ENCODE measurements at places on chromosomes 3 and 15.
A peak's percentile ranks its signal among the peaks of the same experiment; 100 is the strongest.

GRCh38 chr3:69385723-69386555 lies at the start of gene FRMD4B:
FRMD4B (minus strand) TSS chr3:69386088; CDS start chr3:69385989, 99 bp downstream.
- no peak for DNase-seq

DNA sequence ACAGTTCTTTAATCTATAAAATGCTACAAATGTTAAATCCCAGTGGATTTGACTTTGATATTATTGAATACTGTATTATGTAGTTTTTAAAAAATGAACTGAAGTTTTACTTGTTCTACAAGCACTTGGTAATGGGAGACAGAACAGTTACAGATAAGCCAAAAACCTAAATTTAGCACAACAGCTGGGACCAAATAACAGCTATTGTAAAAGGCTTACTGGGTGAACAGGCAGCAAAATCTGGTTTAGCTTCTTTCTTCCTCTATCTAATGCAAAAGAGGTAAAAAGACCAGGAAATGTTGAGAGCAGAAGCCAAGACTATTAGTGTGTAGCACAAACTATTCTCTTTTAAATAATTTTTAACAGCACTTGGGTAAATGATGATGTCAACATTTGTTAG lies 1.6 kb upstream of the ATOSA start:
- DNase-seq: no peak

DNA sequence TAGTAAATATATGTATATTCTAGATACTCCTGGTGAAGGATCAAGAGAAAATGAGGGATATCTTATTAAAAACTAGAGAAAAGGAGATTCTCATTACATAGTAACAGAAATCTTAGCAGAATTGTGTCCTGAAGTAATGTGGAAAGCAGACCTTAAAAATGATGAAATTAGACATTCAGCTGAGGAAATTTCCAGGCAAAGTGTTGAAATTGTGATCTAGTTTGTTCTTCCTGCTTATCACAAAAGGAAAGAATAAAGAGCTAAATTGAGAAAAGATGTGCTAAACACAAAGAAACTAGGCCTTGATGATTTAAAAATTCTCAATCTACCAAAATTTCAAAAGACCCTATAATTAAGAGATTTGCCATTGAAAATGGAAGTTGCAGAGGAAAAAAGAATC lies 362.6 kb upstream of the PLSCR5 start:
- DNase-seq: no peak

- DNase-seq: no peak
Measured at GRCh38 chr3:24320601-24321000, 174.0 kb downstream of the THRB start.

GRCh38 chr15:90219421-90220141 lies 14.2 kb downstream of the CIB1 start:
- peak; percentile 40 for DNase-seq

DNA sequence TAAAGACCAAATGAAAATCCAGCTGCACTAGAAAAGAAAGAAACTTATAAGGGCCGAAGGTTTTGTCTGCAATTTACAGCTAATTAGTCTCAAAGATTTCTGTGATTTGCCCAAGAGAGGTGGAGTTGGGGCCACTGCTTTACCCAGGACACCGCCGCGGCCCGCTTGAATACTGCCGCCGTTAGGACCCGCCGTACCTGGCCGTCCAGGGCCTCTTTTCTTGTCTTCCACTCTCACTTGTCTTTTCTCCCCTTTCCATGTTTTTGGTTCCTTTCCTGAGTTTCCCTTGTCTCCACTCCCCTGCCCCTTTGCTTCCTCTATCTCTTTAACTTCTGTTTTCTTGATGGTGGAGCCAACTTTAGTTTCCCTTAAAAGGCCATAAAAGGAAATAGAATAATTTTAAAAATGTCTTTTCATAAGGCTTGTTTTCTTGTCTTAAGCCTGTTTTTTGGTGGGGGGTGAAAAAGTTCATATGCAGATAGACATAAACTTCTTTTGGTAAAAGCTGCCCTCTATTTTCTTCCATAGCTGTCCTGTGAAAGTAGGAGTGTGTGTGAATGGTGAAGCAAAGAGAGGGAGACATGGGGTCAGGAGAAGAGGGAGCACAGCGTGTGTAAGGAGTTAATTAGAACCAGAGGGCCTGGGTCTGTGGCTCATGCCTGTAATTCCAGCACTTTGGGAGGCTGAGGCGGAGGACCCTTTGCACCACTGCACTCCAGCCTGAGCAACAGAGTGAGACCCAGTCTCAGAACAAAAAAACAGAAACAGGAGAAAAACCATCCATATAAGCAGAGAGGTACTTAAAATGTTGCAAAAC lies 16.0 kb upstream of the CCNL1 start:
- DNase-seq: no peak

DNA sequence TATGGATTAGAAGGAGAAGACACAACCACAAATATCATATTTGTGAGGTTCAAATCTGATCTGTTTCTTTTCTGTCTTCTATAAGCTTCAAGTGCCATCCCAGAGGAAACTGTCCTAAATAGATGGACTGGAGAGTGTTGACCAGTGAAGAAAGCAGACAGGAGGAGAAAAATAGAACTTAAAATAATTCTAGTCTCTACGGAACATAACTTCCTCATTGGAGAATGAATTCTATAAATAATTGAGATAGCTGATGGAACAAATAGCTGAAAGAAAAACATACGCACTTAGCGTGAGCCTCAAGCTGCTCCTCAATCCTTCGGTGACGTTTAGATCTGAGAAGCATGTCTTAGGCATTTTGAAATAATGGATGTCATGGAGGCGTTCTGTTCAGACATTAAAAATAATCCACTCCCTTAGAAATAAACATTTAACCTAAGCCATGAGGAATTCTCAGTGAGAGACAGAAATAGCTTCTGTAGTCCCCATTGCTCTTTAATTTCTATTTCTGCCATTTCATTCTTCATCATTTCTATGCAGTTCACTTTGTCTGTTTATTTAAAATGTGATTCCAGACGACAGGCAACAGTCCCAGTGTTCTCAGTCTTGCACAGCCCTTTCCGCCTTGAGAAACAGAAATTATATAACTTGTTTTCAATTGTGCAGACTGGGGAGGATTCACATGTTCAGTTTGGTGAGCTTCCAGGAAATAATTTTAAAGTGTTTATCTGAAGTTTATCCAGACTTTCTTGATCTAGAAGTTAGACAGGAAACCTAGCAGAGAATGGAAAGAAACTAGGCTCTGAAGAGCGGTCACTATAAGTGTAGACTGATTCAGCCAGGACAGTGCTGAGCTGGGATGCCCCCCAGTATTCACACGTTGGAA lies 97.3 kb downstream of the NR1D2 start:
- no peak for DNase-seq

- no peak for DNase-seq
Measured at GRCh38 chr15:79113831-79114230, 23.3 kb upstream of the RASGRF1 start.

DNA sequence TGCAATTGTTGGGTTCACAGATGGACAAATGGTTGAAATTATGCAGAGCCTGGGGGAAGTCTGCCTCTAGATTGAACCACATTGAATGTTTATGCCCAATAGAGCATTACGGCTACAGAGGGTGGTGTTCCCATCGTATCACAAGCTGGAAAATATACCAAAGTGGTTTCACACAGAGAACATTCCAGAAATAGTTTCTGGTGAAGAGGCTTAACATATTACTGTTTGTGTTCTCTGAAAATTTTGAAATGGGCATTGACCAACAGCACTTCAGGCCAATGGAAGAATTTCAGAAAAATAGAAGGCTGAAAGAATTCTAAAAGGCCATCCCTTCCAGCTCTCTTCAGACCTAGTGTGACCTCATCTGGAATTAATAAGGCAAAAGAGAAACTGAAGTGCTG lies 203.9 kb downstream of the NEK10 start:
- DNase-seq: no peak

DNA sequence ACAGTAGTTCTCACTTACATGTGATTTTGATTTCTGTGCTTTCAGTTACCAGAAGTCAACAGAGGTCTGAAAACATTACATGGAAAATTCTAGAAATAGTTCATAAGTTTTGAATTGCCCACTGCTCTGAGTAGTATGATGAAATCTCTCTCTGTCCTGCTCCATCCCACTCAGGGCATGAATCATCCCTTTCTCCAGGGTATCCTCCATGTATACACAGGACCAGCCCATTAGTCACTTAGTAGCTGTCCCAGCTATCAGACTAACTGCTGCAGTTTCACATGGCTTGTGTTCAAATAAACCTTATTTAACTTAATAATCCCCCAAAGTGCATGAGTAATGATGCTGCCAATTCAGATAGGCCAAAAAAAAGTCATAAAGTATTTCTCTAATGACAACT lies 38.6 kb downstream of the EPHA3 start:
- no peak for DNase-seq

- DNase-seq: peak; percentile 30
Measured at GRCh38 chr15:98421419-98422129, 226.8 kb upstream of the IGF1R start.

GRCh38 chr3:130901463-130902204 lies 7.8 kb downstream of the ATP2C1 start:
- no peak for DNase-seq

DNA sequence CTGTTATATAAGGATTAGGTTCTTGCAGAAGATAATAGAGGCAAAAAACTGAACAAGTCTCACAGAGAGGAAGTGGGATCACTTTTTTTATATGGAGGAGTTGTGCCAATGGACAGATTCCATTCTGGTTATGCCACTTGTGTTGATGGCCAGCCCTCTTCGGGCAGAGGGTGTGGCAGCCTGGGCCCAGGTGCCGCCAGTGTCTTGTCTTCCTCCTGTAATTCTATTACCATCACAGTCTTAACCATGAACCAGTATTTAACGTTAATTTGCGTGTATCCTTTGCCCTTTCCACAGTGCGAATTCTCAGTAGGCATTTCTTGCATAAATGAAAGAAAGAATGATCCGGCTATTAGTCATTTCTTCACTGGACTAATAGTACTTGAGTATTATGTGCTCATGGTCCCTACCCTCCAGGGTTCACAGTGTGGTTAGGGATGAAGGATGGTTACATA lies 7.0 kb upstream of the USP4 start:
- no peak for DNase-seq

DNA sequence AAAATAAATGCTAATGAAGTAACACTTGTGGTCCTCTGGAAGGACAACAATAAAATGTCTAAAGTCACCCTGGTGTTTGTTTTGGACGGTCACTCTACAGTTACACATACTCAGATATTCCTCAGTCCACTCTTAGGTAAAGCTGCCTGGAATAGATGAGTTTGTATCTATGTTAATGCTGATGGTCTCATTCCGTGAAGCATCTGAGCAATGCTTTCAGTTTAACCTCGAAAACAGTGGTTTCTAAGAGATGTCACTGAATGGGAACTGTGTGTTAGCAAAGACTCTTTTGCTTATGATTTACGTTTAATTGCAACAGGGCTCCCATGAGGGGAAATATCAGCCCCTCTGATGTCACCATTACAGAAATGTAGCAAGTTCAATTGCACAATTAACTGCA lies 49.1 kb downstream of the FBN1 start:
- no peak for DNase-seq

- no peak for DNase-seq
Measured at GRCh38 chr3:1960506-1960905, 138.2 kb upstream of the CNTN4 start.

- DNase-seq: peak; percentile 31
Measured at GRCh38 chr3:161273589-161274218, 52.6 kb downstream of the NMD3 start.

GRCh38 chr3:110420158-110420641 lies 651.4 kb upstream of the NECTIN3 start:
- no peak for DNase-seq

DNA sequence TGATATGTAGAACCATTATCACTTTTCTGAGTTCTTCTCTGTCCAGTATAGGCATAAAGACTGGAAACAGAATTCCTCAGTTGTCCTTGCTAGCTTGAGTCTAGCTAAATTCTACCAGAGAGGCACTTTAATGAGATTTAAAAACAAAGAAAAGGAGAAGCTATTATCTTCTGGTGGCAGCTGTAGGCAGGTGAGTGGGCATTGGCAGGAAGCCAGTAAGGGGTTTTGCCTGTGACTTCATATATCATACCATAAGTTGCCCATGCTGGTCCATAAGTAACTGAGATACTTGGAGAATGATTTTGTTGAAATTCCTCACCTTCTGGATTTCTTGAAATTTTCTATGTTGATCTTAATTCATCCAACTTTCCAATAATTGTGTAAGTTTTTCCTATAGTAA lies 402.3 kb upstream of the TGFBR2 start:
- DNase-seq: no peak

GRCh38 chr3:125200731-125201139 lies 11.8 kb downstream of the SLC12A8 start:
- no peak for DNase-seq

GRCh38 chr3:42189736-42190135 lies 76.2 kb downstream of the CCK start:
- DNase-seq: no peak

GRCh38 chr15:35755237-35755802 lies 209.4 kb upstream of the DPH6 start:
- DNase-seq: no peak

DNA sequence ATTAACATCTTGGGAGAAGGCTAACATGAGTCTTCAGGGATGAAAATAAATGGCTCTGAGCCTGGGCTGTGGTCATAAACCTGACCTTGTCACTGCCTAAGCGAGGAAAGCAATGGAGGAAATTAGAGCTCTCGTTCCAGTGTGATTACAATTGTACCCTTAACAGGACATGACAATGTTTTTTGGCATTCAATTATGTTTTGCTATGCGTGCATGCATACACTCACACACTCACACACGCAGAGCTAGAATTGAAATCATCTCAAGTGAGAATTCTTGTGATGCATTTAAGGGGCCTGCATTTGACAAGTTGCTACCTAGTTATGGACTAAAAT lies 24.1 kb downstream of the ZNF80 start:
- no peak for DNase-seq

GRCh38 chr3:42071904-42072812 lies 19.0 kb upstream of the TRAK1 start:
- no peak for DNase-seq

DNA sequence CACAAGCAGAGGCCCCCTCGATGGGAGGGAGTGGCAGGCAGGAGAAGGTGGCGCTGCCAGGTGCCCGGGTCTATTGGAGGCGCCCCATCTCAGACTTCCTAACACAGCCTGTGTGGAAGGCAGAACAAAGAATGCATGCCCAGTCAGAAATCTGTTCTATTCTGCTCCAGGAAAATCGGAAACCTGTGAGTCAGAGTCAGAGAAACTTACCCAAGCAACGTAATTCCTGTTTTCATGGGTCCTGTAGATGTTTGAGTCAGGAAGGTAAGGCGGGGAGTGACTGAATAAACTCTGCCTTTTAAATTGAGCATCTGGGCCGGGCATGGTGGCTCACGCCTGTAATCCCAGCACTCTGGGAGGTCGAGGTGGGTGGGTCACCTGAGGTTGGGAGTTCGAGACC lies 13.7 kb downstream of the MAP6D1 start:
- DNase-seq: no peak
